ENCODE measurements at places on chromosomes 16 and 17. TPM values are rescaled to one million over a fixed set of nuclear protein-coding genes. Genes with fewer than 3 reads are reported as not detected.

Gene CLEC18A
- polyA plus RNA-seq, result 1.9 TPM

Gene HOXB8
- polyA plus RNA-seq, result not detected

Gene ATF7IP2
- polyA plus RNA-seq, result 17.0 TPM

DNA sequence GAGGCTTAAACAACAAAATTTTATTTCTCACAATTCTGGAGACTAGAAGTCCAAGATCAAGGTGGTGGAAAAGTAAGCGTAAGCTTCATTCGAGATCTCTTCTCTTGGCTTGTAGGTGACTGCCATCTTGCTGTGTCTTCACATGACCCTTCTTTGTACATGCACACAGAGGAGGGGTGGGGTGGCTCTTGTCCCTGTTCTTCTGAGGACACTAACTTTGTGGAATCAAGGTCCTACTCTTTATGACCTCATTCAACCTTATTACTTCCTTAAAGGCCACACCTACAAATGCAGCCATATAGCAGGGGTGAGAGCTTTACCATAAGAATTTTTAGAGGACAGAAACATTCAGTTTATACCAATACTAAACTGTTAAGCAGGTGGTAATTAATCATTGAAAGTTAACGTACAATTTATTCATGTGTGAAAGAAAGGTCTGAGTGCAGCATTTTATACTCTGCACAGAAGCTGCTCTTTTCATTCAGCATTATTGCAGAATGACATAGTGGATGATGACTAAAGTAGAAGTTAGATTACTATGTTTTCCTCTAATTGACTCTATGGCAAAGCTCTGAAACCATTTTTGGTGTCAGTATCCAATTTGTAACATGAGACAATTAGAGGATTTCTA, 139.9 kb upstream of the HLF start:
- no peak overlapping the region for H3K27ac ChIP-seq
- H3K36me3 ChIP-seq, result no peaks in the 10 kb centered on the region
- DNase-seq, result no peak
- no peaks in the 10 kb centered on the region for H3K27me3 ChIP-seq

- H3K4me1 ChIP-seq, result no peaks in the 10 kb centered on the region
- no peak overlapping the region for H3K4me3 ChIP-seq
- DNase-seq, result no peak
These were observed 48.6 kb downstream of the GAS7 start for GRCh38 chr17:10149573-10150399.
